ENCODE measurements at places on chromosomes 2 and 18. TPM values are rescaled to one million over a fixed set of nuclear protein-coding genes. Genes with fewer than 3 reads are reported as not detected.

The GTF2A1L gene
- total RNA-seq, result not detected

The UPP2 gene
- not detected for total RNA-seq

The ABHD1 gene
- total RNA-seq, result not detected

DNA sequence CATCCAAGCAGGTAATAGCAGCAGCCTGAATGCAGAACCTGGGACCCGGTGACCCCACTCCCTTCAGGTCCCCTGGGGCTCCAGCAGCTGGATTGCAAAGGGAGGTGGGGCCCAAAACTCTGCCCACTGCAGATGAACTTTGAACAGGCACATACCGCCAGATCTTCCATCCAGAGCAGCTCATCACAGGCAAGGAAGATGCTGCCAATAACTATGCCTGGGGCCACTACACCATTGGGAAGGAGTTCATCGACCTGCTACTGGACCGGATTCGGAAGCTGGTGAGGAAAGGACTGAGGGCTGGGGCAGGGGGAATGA lies 9.2 kb upstream of the DNAJB2 start:
- H3K27me3 ChIP-seq, result no peaks in the 10 kb centered on the region
- no peak overlapping the region for H3K4me3 ChIP-seq
- no peaks in the 10 kb centered on the region for H3K36me3 ChIP-seq
- no peak overlapping the region for H3K27ac ChIP-seq
